IPS DF 6.9 (cell line): ENCODE measurements at places on chromosomes 5 and 9.
A peak's percentile ranks its signal among the peaks of the same experiment; 100 is the strongest.

- no peak overlapping the region for H3K4me3 ChIP-seq
- peaks cover 15% of the 10 kb centered on the region for H3K4me1 ChIP-seq
- no peak overlapping the region for H3K27ac ChIP-seq
- H3K36me3 ChIP-seq, result peaks cover 11% of the 10 kb centered on the region
- no peaks in the 10 kb centered on the region for H3K27me3 ChIP-seq
Observed at GRCh38 chr9:131238402-131239021, 37.8 kb downstream of the FAM78A start.

DNA sequence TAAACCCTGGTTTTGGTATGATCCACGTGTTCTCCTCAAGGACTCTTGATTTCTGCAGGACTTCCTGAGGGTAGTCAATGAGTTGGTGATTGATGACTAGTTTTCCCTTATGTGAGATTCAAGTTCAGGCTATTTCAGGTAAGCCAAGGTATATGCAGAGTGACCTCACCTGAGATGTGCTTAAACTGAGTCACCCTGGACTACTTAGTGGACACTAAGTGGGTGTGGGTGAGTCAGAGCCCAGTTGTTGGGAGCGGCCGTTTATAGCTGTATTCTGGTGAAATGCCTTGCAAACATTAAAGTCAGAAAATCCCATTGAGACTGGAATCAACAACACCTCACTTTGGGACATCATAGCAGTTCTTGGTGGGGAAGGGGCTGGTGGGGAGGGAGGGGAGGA lies 62.9 kb downstream of the SLC28A3 start:
- H3K27me3 ChIP-seq, result no peaks in the 10 kb centered on the region
- no peak overlapping the region for H3K4me3 ChIP-seq
- no peak for DNase-seq
- no peaks in the 10 kb centered on the region for H3K36me3 ChIP-seq

DNA sequence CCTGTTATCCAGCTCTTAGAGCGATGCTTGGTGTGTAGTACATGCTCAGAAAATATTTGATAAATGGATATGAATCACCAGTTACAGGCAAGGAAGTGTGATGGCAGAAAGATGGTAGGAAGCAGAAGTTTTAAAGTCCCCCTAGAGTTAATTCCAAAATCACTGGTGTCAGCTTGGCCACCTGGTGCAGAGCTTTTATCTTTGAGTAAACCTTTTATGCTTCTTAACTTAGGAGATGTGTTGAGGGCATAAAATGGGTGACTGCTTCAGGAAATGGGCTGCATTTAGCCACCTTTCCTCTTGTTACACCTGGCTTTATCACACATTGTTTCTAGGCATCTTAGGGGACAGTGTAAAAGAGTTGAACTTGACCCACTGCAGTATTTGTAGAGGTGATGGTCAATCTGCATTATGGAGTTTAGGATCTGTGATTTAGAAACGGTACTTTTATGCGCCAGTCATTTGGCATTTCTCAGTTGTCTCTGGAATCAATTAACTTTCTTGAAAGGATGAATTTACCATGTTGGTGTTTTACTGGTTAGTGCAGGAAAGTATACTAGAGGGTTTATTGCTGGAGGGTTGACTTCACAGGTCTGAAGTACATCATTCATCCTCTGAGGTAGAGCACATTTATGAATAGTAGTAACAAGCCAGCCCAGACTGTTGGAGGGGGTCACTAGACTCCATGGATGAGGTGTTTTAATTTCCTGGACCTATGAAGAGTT lies 7.5 kb upstream of the FAM120AOS start:
- peaks cover 6% of the 10 kb centered on the region; the same call in 1 of the 2 replicates for H3K4me1 ChIP-seq
- H3K27ac ChIP-seq, result no peak overlapping the region
- no peak overlapping the region for H3K4me3 ChIP-seq
- H3K36me3 ChIP-seq, result no peaks in the 10 kb centered on the region
- H3K27me3 ChIP-seq, result no peaks in the 10 kb centered on the region
- DNase-seq, result no peak

GRCh38 chr9:116693233-116693731 lies 6.2 kb downstream of the TRIM32 start:
- no peak for DNase-seq
- peaks cover 10% of the 10 kb centered on the region for H3K36me3 ChIP-seq
- H3K4me1 ChIP-seq, result no peaks in the 10 kb centered on the region
- no peak overlapping the region for H3K4me3 ChIP-seq
- no peak overlapping the region for H3K27ac ChIP-seq

DNA sequence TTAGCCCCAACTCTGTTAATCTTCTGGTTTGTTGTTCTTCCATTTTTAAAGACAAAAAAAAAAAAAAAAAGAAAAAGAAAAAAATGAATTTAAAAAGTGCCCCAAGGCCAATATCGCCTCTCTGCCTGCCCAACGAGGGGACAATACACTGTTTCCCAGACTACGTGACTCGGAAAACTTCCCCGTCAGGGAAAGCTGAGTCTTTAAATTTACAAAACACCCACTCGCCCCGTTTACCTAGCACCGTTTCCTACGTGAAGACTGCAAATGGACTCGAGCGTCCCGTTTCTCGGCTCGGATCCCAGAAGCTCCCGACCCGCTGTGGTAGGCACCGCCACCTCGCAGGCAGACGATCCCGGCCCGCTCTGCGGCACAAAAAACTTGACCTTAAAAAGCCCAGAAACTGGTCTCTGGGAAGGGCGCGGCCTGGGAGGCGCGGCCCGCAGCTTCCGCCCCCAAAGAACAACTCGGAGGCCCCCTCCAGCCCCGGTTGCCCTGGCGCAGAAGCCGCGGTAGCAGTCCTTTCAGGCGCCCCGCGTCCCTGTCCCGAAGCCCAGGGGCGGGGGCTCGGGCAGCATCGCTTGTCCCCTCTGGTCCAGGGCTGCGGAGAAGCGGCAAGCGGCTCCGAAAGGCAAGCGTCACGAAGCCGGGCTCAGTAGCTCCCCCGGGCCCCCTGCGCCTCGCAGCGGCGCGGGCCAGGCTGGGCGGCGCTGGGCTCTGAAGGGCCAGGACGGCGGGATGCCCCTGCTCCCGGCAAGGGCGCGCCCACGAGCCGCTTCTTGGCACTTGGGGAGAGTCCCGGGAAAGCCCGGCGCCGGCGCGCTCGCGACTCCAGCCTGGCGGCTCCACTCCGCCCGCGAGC lies at the start of gene GCNT4:
Gene GCNT4 (minus strand): TSS at position 367 of the 862 bp plus-strand sequence. CDS start 22,521 bp downstream, outside the sequence.
- H3K4me1 ChIP-seq, result peaks cover 10% of the 10 kb centered on the region; the same call in 1 of the 2 replicates
- H3K36me3 ChIP-seq, result no peaks in the 10 kb centered on the region
- no peak within 1 kb of the TSS for H3K27ac ChIP-seq
- H3K27me3 ChIP-seq, result no peaks in the 10 kb centered on the region
- peak within 1 kb of the TSS; percentile 76 for H3K4me3 ChIP-seq

- no peaks in the 10 kb centered on the region for H3K4me1 ChIP-seq
- H3K4me3 ChIP-seq, result no peak overlapping the region
- no peaks in the 10 kb centered on the region for H3K36me3 ChIP-seq
- no peaks in the 10 kb centered on the region for H3K27me3 ChIP-seq
Observed at GRCh38 chr5:40165789-40166728, 513.7 kb upstream of the PTGER4 start.

DNA sequence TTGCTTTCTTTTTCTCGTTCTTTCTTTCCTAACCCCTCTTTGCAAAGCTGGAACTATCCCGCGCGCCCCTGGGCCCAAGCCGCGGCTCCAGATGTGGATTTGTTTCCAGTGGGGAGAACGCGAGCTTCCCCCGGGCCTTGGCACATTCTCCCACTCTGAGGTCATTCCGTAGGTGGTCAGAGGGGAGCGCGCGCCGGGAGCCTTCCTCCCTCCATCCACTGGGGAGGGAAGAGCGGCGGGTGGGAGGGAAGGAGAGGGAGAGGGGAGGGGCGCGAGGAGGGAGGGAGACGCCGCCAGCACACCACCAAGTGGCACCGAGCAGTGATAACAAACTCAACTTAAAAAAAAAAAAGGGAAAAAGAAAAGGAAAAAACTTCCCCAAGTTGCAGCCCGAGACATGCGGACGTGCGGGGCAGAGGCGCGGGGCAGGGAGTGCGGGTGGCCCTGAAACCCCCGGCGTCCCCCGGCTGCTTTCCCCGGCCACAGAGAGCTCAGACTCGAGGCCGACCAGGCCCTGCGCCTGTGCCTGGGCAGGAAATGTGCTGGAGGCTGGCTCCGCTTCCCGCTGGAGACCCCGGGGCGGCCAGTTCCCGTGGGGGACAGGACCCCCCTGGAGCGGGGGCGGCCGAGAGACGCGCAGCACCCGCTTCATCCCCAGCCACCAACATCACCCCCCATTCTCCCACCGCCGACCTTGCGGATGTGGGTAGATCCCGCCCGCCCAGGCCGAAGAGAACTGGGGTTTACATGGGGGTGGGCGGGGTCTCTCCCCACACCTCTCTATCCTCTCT lies 3.1 kb downstream of the IER5L start:
- no peak overlapping the region for H3K27ac ChIP-seq
- H3K27me3 ChIP-seq, result peaks cover 26% of the 10 kb centered on the region

GRCh38 chr9:111076042-111076441 lies 37.8 kb upstream of the LPAR1 start:
- no peak overlapping the region for H3K4me3 ChIP-seq
- no peaks in the 10 kb centered on the region for H3K27me3 ChIP-seq
- H3K27ac ChIP-seq, result no peak overlapping the region
- no peaks in the 10 kb centered on the region for H3K4me1 ChIP-seq

- H3K4me3 ChIP-seq, result no peak overlapping the region
- no peaks in the 10 kb centered on the region for H3K36me3 ChIP-seq
- no peak for DNase-seq
- no peaks in the 10 kb centered on the region for H3K27me3 ChIP-seq
Observed at GRCh38 chr5:74579215-74579614, 61.3 kb downstream of the ENC1 start.

GRCh38 chr9:73219985-73220626 lies 68.4 kb downstream of the ANXA1 start:
- no peak for DNase-seq
- H3K27ac ChIP-seq, result no peak overlapping the region

- no peak overlapping the region for H3K27ac ChIP-seq
- H3K27me3 ChIP-seq, result no peaks in the 10 kb centered on the region
- no peak overlapping the region for H3K4me3 ChIP-seq
- no peaks in the 10 kb centered on the region; the same call in 1 of the 2 replicates for H3K4me1 ChIP-seq
- DNase-seq, result no peak
Observed at GRCh38 chr5:93395971-93396379, 185.0 kb downstream of the NR2F1-AS1 start.

DNA sequence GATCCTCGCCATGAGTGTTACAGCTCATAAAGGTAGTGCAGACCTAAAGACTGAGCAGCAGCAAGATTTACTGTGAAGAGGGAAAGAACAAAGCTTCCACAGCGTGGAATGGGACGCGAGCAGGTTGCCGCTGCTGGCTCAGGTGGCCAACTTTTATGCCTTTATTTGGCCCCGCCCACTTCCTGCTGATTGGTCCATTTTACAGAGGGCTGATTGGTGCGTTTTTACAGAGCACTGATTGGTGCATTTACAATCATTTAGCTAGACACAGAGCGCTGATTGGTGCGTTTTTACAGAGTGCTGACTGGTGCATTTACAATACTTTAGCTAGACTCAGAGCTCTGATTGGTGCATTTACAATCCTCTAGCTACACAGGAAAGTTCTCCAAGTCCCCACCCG lies 13.9 kb downstream of the PLK2 start:
- H3K4me1 ChIP-seq, result no peaks in the 10 kb centered on the region
- H3K27ac ChIP-seq, result no peak overlapping the region
- no peak for DNase-seq
- H3K27me3 ChIP-seq, result no peaks in the 10 kb centered on the region
- H3K4me3 ChIP-seq, result no peak overlapping the region
- no peaks in the 10 kb centered on the region for H3K36me3 ChIP-seq

DNA sequence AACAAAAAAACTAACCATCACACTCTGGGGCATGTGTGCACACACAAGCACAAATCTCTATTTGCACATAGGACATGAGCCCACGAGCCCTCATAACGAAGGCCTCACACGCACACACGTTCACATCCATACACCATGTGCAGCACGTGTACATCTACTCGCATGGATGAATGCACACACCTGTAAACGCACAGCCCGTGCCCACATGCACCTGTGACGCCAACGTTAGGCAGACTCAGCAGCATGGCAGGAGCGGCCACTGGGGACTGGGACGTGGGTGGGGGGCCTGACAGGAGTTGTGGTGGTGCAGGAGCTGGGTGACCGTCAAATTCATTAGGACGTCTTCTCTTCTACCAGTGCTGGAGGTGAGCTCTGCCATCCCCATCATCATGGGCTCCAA lies 3.2 kb downstream of the SLC34A1 start:
- DNase-seq, result no peak
- H3K27me3 ChIP-seq, result no peaks in the 10 kb centered on the region
- H3K4me3 ChIP-seq, result no peak overlapping the region
- no peaks in the 10 kb centered on the region; the same call in 1 of the 2 replicates for H3K4me1 ChIP-seq
- H3K27ac ChIP-seq, result no peak overlapping the region

DNA sequence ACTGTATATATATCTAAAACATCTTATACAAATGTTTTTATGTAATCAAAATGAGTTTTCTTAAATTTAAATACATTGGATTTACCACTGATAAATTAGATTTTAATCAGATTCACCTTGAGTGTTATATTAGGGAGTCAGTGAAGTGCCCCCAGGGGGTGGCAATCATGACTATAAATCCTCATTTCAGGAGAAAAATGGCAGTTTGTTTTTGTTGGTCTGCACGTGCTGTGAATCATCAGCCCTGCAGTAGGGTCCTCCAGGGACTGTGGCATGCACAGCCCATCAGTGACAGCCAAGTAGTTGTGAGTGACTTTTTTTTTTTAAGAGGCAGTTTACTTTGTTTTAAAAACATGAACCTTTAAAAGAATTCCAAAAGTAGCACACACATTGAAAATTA lies 65.2 kb downstream of the ZSWIM6 start:
- H3K4me1 ChIP-seq, result no peaks in the 10 kb centered on the region
- no peak overlapping the region for H3K4me3 ChIP-seq
- no peaks in the 10 kb centered on the region for H3K36me3 ChIP-seq
- no peak overlapping the region for H3K27ac ChIP-seq
- DNase-seq, result no peak

GRCh38 chr9:92048924-92049625 lies 66.1 kb downstream of the SPTLC1 start:
- no peak overlapping the region for H3K27ac ChIP-seq
- H3K4me3 ChIP-seq, result no peak overlapping the region
- no peaks in the 10 kb centered on the region for H3K27me3 ChIP-seq
- peaks cover 9% of the 10 kb centered on the region for H3K36me3 ChIP-seq
- DNase-seq, result peak; percentile 35

DNA sequence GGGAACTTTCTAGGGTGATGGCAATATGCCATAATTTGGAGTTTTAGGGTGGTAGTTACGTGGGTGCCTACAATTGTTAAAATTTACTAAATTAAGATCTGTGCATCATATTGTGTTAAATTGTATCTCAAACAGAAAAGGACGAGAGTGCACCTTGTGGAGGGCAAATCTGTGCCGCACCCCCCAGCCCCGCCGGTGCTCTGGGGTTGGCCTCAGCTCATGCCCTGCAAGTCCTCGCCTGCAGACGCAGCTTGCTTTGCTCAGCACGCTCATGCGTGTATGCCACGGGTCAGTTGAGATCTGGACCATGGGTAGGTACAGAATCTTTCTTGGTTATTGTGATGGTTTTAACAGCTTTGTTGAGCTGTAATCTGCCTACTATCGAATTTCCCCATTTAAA lies 33.7 kb upstream of the FCN1 start:
- H3K27me3 ChIP-seq, result no peaks in the 10 kb centered on the region
- H3K36me3 ChIP-seq, result no peaks in the 10 kb centered on the region
- H3K4me3 ChIP-seq, result no peak overlapping the region
- no peak for DNase-seq
